Activated CD4-positive, alpha-beta T cell treated with anti-CD3 and anti-CD28 coated beads, Interleukin-2, amount 10 ng/mL, durations not matched to agents 24 days and 14 days (primary cell): ENCODE measurements at places on chromosomes 2 and 18. TPM values are rescaled to one million over a fixed set of nuclear protein-coding genes. Genes with fewer than 3 reads are reported as not detected.

SNORC gene
- 1.0 and 1.2 TPM in 2 replicates for total RNA-seq

GRCh38 chr2:59691518-59692190, 861.8 kb downstream of the BCL11A start:
- no peak for DNase-seq

DNA sequence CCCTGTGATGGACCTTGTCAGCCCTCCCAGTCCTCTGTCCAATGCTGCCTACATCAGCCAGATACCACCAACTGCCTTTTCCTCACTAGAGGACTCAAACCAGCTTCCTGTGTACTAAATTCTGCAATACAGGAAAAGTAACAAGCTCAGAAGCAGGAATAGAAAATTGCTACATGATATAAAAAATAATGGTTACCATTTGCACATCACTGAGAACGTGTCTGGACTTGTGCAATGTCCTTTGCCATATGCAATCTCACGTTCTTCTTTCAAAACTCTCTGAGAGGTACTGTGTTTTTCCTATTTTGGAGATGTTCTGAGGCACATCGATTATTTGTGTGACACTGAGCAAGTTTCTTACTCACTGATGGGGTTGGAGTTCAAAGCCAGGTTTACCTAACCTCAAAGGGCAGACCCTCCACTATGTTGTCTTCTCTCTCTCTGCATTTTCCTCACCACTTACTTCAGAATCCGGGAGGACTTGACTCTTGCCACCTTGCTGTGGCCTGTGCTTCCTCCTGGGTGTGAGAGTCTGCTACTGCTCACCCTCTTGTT, 12.1 kb downstream of the UPP2 start:
- DNase-seq = no peak

ALPI gene
- total RNA-seq = not detected in 2 replicates

- DNase-seq = no peak
These were observed 469.3 kb downstream of the PLCL1 start for GRCh38 chr2:198273660-198274059.
